ENCODE measurements at places on chromosomes 13 and 19.

GRCh38 chr13:98508685-98509084 lies 68.2 kb downstream of the STK24 start:
- DNase-seq, result no peak

- DNase-seq, result no peak
These were observed 144.1 kb downstream of the PAN3 start for GRCh38 chr13:28282451-28282850.

GRCh38 chr13:28324181-28324789 lies 170.6 kb downstream of the FLT1 start:
- peak; percentile 80 for DNase-seq

DNA sequence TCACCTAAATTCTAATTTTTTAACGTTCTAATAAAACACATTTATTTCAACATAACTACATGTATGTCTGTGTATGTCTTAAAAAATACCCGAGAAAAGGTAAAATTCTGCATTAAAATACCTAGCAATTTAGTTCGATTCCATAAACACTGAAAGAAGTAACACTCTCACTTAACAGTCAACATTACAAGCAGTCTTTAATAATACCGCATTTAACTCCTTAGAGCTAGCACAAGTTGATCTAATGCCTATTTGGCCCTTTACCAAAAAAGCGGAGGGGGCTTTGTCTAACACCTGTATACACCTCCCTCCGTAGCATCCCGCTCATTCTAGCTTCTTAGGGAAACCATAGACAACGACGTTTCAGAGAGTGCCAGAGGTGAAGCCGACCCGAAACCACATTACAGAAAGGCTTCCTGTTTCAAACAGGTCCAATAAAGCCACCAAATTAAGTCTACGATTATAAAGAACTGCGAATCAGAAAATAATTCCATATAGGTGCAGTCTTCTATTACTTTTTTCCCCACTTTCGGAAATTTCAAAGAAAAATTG lies 1.2 kb downstream of the SPART start:
- no peak for DNase-seq

DNA sequence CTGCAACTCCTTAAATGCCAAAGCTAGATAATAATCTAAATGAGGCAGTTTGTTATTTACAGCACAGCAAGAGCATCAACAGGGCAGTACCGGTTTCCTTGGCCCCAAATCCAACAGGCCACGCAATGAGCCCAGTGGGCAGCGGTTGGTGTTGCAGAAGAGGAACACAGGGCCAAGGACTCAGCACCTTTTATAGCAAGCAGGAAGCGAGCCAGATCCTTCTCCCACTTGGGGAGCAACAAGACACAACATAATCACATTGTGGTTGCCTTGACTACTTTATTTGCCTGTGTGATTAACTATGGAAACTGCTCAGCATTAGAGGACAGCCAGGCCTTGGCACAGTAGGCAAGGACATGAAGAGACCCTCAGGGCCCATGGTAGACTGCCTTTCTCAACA lies 67.1 kb upstream of the HTR2A start:
- peak; percentile 25 for DNase-seq

DNA sequence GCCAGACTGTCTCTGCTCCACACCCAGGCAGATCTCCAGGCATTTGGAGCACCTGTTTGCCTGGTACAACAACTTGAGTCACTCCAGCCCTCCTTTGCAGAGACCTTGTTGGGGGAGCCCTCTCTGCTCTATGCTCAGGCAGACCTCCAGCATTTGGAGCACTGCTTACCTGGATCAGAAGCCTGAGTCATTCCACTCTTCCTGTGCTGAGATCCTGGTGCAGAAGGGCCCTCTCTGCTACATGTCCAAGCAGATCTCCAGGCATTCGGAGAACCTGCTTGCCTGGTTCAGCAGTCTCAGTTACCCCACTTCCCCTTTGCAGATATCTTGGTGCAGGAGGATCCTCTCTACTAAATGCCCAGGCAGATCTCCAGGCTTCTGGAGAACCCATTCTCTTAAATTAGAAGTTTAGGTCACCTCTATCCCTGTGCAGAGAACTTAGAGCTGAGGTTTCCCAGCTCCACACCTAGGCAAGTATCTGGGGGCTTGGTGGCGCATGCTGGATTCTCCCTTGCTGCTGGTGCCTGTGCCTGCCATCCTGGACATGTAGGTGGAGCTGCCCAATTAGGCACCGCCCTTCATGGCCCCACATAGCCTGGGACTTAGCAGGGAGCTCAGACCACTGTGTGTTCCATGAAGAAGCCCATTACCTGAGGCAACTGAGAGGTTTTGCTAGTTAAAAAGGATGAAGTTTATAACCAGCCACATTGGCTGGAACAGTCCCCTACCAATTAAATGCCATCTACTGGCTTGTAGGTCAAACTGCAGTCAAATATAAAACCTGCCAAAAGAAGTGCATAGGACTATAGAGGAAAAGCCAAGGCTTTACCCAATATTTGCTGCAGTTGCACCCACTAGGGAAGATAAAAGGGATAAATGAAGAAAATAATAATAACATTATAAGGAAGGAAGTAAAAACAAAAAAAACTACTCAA lies 97.6 kb upstream of the SLITRK6 start:
- no peak for DNase-seq

GRCh38 chr13:112761701-112762689 lies 72.2 kb downstream of the ATP11A start:
- no peak for DNase-seq

DNA sequence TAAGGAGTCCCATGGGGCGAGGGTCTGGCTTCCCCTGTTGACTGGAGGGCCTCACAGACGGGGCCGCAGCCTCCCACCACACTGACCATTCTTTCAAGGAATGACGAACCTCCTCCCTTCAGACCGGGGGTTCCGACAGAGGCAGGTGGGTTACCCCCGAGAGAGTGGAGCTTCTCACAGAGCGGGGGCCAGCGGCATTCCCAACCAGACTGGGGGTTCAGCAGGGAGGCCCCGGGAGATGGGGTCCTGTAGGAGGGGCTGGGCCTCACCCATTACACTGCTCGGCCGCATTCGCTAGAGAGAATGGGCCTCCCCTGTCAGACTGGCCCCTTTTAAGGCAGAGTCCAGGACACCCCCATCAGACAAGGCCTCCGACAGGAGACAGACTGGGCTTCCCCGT lies 15.6 kb upstream of the C2CD4C start:
- no peak for DNase-seq

GRCh38 chr13:47100214-47100853 lies 203.5 kb upstream of the HTR2A start:
- no peak for DNase-seq

DNA sequence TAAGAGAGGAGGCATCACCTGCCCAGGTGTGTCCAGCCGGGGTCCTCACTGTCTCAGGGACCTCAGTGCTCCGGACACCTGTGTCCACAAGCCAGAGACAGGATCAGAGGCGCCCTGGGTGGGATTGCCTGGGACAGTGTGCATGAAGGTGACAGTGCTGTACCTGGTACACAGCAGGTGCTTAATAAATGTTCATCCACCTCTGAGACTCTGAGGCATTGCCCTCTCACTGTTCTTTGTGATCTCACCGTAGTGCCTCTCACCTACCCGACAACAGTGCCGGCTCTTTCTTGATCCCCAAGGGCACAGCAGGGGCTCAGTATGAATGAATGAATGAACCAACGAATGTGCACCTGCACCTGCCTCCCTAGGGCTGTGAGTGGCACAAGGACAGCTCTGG lies 9.2 kb downstream of the RDH13 start:
- no peak for DNase-seq

Measured in BE2C (cell line).